ENCODE measurements at places on chromosomes 16 and 17.

- H3K4me1 ChIP-seq, result peaks cover 41% of the 10 kb centered on the region
- H3K27me3 ChIP-seq, result no peaks in the 10 kb centered on the region
- H3K36me3 ChIP-seq, result no peaks in the 10 kb centered on the region
- H3K27ac ChIP-seq, result no peak overlapping the region
- DNase-seq, result no peak
Measured at GRCh38 chr17:77962348-77962747, 3.8 kb downstream of the TNRC6C start.

DNA sequence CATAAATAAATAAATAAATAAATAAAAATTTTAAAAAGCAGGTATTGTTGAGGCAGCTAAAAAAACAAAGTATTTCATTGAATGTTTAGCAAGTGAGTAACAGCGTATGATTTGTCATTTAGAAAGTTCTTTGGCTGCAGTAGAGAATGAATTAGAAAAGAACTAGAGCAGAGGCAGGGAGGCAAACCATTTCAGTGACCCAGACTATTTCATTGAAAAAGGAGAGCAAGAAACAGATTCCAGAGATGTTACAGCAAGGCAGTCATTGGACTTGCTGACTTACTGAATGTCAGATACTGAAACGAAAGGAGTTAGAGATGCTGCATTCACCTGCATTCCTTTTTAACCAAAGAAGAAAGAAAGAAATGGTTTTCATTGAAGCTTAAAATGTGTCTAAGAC lies 105.5 kb upstream of the HLF start:
- no peaks in the 10 kb centered on the region for H3K36me3 ChIP-seq
- no peaks in the 10 kb centered on the region for H3K4me1 ChIP-seq
- DNase-seq, result no peak
- no peak overlapping the region for H3K4me3 ChIP-seq
- H3K27ac ChIP-seq, result no peak overlapping the region
- H3K27me3 ChIP-seq, result no peaks in the 10 kb centered on the region

DNA sequence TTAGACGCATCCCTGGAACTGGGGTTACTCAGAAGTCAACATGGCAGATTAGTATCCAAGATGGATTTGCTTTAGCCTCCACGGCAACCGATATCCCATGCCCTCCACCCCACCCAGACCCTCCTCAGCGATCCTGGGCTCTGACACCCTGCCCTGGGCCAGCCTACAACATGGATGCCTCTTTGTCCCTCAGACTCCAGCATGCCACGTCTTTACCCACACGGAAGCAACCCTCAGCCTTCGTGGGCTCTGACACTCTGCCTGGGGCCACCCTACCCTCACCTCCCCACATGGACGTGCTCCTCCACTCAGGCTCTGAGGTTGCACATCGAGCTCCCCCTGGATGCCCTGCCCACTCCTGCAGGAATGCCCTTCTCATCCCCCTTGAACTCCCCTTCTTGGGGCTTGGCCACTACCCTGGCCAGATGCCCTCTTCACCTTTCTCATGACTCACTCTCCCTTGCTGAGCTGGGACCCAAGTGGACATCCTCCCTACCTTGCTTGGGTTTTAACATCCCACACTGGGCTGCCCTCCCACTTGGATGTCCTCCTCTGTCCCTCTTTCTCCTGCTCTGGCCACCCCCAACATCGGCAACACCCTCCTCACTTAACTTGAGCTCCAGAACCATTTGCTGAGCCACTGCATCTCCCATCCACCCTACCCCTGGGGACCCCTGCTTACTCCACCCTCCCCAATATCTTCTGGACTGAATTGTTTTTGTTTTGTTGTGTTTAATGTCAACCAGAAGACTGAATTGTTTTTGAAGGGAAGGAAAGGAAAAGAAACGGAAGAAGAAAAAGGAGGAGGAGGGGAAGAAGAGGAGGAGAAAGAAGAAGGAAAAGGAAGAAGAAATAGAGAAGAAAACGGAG lies 18.3 kb upstream of the TMEM92 start:
- H3K4me3 ChIP-seq, result no peak overlapping the region
- no peaks in the 10 kb centered on the region for H3K36me3 ChIP-seq
- DNase-seq, result no peak
- H3K27ac ChIP-seq, result no peak overlapping the region
- no peaks in the 10 kb centered on the region for H3K4me1 ChIP-seq
- H3K27me3 ChIP-seq, result no peaks in the 10 kb centered on the region

- H3K36me3 ChIP-seq, result no peaks in the 10 kb centered on the region
- DNase-seq, result peak; percentile 15
- no peak overlapping the region for H3K27ac ChIP-seq
- peaks cover 49% of the 10 kb centered on the region for H3K27me3 ChIP-seq
- H3K4me1 ChIP-seq, result peaks cover 22% of the 10 kb centered on the region
- H3K4me3 ChIP-seq, result no peak overlapping the region
Measured at GRCh38 chr16:88941913-88942909, 34.8 kb downstream of the CBFA2T3 start.

- no peak for DNase-seq
- H3K27me3 ChIP-seq, result no peaks in the 10 kb centered on the region
- no peak overlapping the region for H3K4me3 ChIP-seq
- no peaks in the 10 kb centered on the region for H3K4me1 ChIP-seq
- no peaks in the 10 kb centered on the region for H3K36me3 ChIP-seq
- H3K27ac ChIP-seq, result no peak overlapping the region
Measured at GRCh38 chr17:45335721-45336120, 18.9 kb upstream of the MAP3K14 start.

DNA sequence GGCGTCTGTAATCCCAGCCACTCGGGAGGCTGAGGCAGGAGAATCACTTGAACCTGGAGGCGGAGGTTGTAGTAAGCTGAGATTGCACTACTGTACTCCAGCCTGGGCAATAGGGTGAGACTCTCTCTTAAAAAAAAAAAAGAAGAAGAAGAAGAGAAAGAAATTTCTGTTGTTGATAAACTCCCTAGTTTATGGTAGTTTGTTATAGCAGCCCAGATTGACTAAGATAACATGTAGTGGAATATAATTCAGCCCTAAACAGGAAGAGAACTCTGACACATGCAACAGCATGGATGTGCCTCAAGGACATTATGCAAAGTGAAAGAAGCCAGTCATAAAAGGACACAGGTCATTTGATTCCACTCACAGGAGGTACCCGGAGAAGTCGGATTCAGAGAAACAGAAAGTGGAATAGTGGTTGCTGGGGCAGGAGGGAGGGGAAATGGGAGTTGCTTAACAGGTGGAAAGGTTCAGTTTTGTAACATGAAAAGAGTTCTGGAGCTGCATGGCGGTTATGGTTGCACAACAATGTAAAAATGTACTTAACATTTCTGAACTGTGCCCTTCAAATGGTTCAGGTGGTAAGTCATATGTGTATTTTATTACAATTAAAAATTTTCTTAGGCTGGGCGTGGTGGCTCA lies 26.0 kb upstream of the PRM1 start:
- no peak overlapping the region for H3K4me3 ChIP-seq
- H3K4me1 ChIP-seq, result peaks cover 13% of the 10 kb centered on the region
- H3K27ac ChIP-seq, result no peak overlapping the region
- no peaks in the 10 kb centered on the region for H3K27me3 ChIP-seq

DNA sequence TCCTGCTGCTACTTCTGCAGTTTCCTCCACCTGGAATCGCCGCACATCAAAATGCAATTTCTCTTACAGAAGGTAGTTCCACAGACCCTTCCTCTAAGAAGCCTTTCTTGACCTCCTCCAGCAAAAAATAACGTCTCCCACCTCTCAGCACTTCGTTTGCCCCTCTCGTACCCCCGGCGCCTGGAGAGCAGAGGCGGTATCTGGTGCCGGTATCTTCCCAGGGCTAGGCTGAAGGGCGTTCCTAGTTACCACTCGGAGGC lies 482 bp downstream of the DCTPP1 start:
- H3K36me3 ChIP-seq, result peaks cover 4% of the 10 kb centered on the region
- H3K27ac ChIP-seq, result peak overlapping the region; percentile 71
- DNase-seq, result no peak
- H3K4me1 ChIP-seq, result peaks cover 7% of the 10 kb centered on the region

- no peaks in the 10 kb centered on the region for H3K27me3 ChIP-seq
- DNase-seq, result no peak
- H3K4me3 ChIP-seq, result no peak overlapping the region
- no peak overlapping the region for H3K27ac ChIP-seq
Measured at GRCh38 chr16:27310576-27311447, 3.0 kb upstream of the IL4R start.

DNA sequence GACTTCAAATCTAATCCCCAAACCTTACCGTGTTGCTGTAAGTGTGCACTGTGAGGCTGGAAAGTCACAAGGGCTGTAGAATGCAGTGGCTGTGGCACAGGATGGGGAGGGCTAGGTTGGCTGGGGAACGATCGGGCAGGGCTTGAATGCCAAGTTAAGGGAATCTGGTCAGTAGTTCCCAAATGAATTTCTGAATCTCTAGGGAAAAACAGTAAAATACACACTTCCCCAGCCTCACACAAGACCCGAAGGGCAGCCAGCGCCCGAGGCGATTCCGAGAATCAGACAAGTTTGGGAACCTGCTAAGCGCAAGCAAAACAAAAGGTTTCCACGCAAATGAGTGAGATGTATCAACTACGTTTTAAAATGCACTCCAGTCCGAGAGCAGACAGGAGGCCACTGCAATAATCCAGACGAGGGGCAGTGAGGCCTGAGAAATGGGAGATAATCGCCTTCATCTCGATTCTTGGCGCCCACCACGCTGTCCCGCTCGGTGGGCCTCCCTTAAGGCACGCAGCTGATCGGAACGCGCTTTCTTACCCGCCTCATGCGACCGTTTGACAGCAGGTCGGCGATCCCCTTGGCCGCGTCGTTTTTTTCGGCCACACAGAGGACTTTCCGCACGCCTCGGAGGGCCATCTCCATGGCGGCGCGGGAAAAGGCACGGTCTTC lies 599 bp downstream of the TOP3A start:
- H3K4me3 ChIP-seq, result peak overlapping the region; percentile 80
- peak overlapping the region; percentile 89 for H3K27ac ChIP-seq
- peaks cover 5% of the 10 kb centered on the region for H3K36me3 ChIP-seq
- DNase-seq, result no peak
- H3K4me1 ChIP-seq, result peaks cover 51% of the 10 kb centered on the region

- no peaks in the 10 kb centered on the region for H3K27me3 ChIP-seq
- no peak for DNase-seq
- H3K27ac ChIP-seq, result no peak overlapping the region
- no peaks in the 10 kb centered on the region for H3K4me1 ChIP-seq
- no peaks in the 10 kb centered on the region for H3K36me3 ChIP-seq
- H3K4me3 ChIP-seq, result no peak overlapping the region
Measured at GRCh38 chr16:78183437-78184237, 84.2 kb downstream of the WWOX start.

GRCh38 chr17:52134641-52135040 lies 23.9 kb downstream of the CA10 start:
- no peak for DNase-seq
- H3K4me3 ChIP-seq, result no peak overlapping the region
- no peaks in the 10 kb centered on the region for H3K27me3 ChIP-seq
- H3K4me1 ChIP-seq, result no peaks in the 10 kb centered on the region
- H3K36me3 ChIP-seq, result no peaks in the 10 kb centered on the region

DNA sequence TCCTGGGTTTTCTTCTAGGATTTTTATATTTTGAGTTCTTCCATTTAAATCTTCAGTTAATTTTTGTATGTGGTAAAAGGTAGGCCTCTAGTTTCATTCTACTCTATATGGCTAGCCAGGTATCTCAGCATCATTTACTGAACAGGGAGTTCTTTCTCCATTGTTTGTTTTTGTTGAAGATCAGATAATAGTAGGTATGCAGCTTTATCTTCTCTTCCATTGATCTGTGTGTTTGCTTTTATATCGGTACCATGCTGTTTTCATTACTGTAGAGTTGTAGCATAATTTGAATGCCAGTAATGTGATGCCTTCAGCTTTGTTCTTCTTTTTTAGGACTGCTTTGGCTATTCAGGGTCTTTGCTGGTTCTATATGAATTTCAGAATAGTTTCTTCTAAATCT lies 77.3 kb downstream of the USP22 start:
- no peaks in the 10 kb centered on the region for H3K4me1 ChIP-seq
- H3K4me3 ChIP-seq, result no peak overlapping the region
- no peak for DNase-seq
- H3K27me3 ChIP-seq, result no peaks in the 10 kb centered on the region
- no peaks in the 10 kb centered on the region for H3K36me3 ChIP-seq

DNA sequence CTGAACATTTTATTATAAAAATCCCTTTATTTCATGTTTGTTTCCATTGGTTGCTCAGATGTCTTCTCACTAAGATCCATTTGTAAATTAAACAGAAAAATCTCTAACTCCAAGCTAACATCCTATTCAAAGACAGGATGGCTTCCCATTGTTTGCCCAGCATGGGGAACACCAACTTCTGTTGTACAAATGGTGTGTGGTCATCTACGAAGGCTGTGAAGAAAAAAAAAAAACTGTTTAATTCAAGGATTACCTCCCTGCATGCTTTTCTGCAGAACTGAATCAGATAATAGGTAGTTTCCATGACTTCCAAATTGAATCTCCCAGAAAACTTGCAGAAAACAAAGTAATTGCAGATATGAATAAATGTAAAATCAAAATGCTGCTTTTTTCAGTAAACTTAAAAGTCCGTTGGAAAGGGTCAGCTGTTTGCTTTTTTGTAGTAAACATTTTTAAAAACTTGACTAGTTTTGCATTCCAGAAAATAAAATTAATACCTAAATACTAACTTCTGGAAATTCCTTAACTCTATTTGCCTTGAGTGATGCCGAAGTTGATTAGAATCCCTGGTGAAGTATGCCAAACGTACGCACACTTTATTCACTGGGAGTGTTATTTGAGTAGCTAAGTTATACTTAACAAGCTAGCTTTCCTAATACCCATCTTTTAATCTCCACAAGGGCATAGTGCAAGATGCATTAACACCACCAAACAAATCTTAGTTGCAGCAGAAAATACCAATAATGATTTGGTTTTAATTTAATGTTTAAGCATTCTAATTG lies 7.7 kb downstream of the SALL1 start:
- H3K27ac ChIP-seq, result no peak overlapping the region
- H3K36me3 ChIP-seq, result no peaks in the 10 kb centered on the region
- no peak for DNase-seq

GRCh38 chr16:47160422-47160821 lies 16.7 kb upstream of the NETO2 start:
- no peaks in the 10 kb centered on the region for H3K4me1 ChIP-seq
- H3K36me3 ChIP-seq, result peaks cover 8% of the 10 kb centered on the region
- H3K4me3 ChIP-seq, result no peak overlapping the region

GRCh38 chr17:38419508-38419981 lies 8.7 kb upstream of the ARHGAP23 start:
- H3K27me3 ChIP-seq, result peaks cover 32% of the 10 kb centered on the region
- DNase-seq, result no peak
- no peak overlapping the region for H3K27ac ChIP-seq
- peaks cover 8% of the 10 kb centered on the region for H3K4me1 ChIP-seq

- no peaks in the 10 kb centered on the region for H3K4me1 ChIP-seq
- no peak overlapping the region for H3K27ac ChIP-seq
- H3K27me3 ChIP-seq, result no peaks in the 10 kb centered on the region
Measured at GRCh38 chr16:88825146-88825545, 13.4 kb upstream of the APRT start.

- no peaks in the 10 kb centered on the region for H3K36me3 ChIP-seq
- H3K4me3 ChIP-seq, result no peak overlapping the region
- H3K4me1 ChIP-seq, result no peaks in the 10 kb centered on the region
- H3K27ac ChIP-seq, result no peak overlapping the region
- peaks cover 3% of the 10 kb centered on the region for H3K27me3 ChIP-seq
Measured at GRCh38 chr17:65417406-65418221, 143.8 kb downstream of the AXIN2 start.

GRCh38 chr17:5286846-5287245 lies 4.8 kb downstream of the RABEP1 start:
- peaks cover 12% of the 10 kb centered on the region for H3K4me1 ChIP-seq
- no peaks in the 10 kb centered on the region for H3K36me3 ChIP-seq
- H3K27me3 ChIP-seq, result no peaks in the 10 kb centered on the region
- H3K4me3 ChIP-seq, result no peak overlapping the region

All from effector memory CD4-positive, alpha-beta T cell (primary cell).